NAMALWA (cell line): ENCODE measurements at places on chromosomes 4 and X.

DNA sequence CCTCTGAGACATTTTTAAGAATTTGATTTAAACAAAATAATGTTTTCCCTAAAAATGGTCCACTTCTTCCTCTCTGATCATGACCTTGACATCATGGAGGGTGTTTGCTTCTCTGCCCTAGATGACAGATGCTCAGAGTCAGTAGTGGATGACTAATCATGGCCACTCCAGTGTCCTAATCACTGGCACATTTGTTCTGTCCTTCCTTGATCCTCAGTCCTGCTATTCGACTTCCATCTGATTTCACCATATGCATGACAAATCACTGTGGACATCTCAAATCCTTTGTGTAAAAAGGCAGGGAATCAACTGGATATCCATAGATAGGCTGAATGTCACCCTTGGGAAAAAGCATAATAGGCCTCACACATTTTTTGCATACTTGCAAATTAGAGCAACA is 9.0 kb downstream of the CRMP1 start:
- DNase-seq: no peak

DNA sequence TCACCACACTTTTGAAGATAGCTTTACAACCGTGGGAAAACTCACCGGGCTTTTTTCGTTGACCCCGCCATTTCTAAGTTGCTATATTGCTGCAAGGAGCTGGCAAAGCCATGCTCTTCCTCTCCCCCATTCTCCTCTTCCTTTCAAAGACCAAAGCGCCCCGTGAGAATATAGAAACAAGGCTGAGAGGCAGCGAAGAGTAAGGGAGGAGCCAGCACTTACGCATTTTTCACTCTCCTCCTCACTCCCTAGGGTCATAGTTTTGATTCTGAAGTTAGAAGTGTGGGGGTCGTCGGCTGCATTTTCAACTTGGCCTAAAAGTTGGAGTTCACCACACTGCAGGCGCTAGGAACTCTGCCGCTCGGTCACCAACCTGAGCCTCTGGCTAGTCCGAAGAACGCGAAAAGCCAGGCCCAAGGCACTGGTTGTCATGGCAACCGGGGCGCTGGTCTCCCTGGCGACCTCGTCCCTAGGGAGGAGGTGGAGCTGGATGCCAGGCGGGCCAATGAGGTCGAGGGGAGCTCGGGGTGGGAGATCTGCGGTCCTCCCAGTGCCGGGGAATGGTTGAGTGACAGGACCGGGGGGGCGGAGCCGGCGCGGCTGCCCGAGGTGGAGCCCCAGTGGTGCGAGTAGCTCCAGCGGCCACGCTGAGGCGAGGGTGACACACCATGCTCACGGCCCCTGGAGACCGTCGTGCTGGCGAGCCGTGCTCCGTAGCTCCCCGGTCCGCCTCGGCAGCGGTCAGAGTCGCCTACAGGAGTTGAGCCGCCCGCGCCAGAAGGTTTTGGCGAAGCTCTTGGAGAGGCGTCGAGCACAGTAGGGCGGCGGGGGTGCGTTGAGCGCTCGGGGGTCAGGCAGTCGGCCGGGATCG is at the start of gene PTPN13:
PTPN13 (plus strand) TSS at position 628 of the 871 bp plus-strand sequence. CDS start 40,942 bp downstream, outside the sequence.
- DNase-seq: no peak

DNA sequence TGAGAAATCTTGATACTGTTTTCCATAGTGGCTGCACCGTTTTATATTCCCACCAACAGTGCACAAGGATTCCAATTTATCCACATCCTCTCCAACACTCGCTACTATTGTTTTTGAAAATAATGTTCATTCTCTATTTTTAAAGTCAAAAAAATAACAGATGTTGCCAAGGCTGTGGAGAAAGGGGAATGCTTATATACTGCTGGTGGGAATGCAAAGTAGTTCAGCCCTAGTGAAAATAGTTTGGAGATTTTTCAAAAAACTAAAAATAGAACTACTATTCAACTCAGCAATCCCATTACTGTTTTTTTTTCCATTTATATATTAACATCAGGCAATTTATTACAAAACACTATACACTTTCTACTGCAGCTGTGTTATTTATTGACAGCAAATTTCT is 208.7 kb downstream of the CBLL2 start:
- DNase-seq: no peak

DNA sequence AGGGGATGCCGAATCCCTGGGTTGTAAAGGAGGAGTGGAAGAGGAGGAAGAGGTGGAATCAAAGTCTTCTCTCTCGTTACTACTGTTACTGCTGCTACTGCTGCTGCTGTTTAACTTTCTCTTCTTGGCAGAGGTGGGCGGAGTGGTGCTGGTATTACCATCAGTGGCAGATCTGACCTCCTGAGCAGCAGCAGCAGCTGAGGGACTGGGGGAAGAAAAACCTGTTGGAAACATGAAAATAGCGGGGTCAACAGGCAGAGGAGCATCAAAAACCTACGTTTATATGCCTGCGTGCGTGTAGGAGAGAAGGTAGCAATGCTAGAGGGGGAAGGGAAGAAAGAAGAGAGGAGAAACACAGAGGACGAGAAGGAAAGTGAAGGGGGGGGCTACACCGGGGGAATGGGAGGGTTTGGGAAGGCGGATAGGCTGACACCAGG is 339 bp downstream of the CUL4B start:
- DNase-seq: peak; percentile 56

DNA sequence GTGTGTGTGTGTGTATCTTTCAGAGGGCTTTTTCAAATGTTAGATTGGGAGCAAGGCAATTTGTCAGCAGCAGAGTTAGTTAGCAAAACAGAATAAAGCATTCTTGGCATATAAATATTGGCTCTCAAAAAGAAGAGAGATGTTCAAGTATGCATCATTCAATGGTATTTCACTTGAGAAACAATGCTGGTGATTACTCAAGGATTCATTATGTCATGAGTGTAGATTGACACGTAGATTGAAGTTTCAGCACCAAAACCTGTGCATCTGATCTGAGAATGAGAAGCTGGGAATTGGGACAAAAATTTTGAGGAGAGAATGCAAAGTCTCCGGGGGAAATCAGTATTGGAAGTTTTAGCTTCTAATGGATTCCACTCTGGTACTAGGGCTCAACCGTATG is 241.4 kb downstream of the FRMPD4 start:
- DNase-seq: no peak

- no peak for DNase-seq
Measured at GRCh38 chrX:148930206-148930729, 429.9 kb downstream of the AFF2 start.

GRCh38 chrX:27555514-27555913 is 34.6 kb upstream of the DCAF8L2 start:
- DNase-seq: peak; percentile 15
